ENCODE measurements at places on chromosomes 12 and 14.

- DNase-seq: no peak
These were observed 7.8 kb upstream of the EP400 start for GRCh38 chr12:131941987-131942341.

- DNase-seq: no peak
These were observed 56.5 kb upstream of the RPH3A start for GRCh38 chr12:112734859-112735695.

GRCh38 chr12:123938679-123939480 lies 33.8 kb downstream of the CCDC92 start:
- DNase-seq: no peak

- DNase-seq: no peak
These were observed 14.2 kb upstream of the MYO1A start for GRCh38 chr12:57063991-57064685.

DNA sequence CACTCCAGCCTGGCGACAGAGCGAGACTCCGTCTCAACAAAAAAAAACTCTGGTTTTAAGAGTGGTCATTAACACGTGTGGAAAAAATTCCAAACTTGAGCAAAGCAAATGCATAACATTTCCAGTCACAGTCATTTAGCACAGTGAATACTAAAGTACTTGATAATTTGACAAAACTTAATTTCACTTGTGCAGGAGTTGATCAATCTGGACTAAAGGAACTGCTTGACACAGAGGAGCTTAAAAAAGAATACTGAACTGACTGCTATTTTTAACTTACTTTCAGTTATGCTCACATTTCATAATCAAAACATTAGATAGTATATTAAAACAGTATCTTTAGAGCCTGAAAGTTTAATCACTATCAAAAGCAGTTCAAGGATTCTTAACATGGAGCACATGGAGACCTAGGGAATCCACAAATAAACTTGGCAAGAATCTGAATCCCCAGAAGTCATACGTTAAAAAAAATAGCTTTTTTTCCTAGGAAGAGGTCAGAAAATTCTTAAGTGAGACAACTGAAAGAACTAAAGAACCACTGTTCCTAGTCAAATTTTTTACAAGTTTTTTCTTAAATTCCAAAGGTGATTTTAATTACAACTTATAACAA lies 7.4 kb downstream of the UBE2N start:
- DNase-seq: no peak

DNA sequence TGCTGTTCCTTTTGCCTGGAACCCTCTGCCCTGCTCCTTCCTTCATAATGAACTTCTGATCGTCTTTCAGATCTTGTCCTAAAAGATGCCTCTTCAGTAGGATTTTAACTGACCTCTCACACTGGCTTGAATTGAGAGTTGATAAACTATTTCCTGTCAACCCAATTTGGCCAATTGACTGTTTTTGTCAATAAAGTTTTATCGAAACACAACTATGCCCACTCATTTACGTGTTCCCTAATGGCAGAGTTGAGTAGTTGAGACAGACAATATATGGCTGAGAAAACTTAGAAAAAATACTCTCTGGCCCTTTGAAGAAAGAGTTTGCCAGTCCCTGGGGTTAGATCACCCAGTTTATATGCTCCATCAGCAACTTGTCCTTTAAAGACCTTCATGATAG lies 171.7 kb upstream of the TBX3 start:
- DNase-seq: no peak
